T-helper 9 cell (primary cell): ENCODE measurements at places on chromosomes 6 and 20.

GRCh38 chr20:458776-459175 lies 3.6 kb downstream of the TBC1D20 start:
- no peak for DNase-seq

- no peak for DNase-seq
These were observed 84.0 kb downstream of the HFE start for GRCh38 chr6:26170951-26171841.

GRCh38 chr6:149924206-149924932 lies 1.4 kb upstream of the RAET1G start:
- no peak for DNase-seq

DNA sequence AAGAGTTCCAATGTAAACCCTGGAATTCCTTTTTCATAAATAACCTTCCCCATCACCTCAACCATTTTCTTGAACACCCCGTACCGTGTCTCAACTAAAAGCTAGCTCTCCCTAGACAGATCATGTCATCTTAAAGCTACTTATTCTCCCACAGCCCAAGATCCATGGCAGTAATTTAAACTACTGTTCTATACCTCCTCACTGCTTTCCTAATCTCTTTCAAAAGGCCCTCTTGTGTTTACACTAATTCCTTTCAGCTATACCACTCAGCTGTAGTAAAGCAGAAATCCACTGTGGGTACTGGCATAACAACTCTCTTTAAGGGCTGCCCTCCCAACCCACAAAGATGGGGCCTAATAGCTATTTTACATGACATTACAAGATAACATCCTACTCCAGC lies 67.5 kb downstream of the RNGTT start:
- DNase-seq: no peak

DNA sequence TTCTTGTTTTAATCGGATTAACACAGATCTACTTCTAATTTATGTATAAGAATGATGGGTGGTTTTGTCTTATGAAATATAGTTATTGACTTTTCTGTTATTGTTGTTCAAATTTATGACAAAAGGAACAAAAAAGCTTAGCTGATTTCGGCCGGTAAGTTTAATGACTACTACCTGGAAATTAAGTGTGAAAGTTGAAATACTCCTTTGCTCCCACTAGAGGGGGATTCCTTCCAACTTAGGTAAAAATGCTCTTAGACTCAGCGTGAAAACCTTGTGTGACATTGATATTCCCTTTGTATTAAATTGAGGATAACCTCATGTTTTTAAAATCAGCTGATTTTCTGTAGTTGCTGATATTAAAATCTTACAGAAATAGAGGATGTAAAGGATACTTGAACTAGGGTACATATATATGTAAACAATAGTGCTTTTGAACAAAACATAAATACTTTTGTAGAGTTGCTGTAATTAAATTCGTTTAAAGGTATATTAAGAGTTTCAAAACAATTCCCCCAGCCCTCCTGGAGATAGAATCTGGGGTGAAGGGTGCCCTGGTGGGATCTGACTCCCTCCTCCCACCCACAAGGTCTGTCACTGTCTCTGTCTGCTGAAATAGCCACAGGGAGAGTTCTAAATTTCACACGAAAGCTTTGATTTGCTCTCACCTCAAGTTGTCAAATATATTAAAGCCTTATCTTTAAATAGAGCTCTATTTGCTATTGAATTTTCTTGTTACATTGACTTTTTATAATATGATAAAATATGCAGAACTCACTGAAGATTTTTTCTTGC lies 257.5 kb downstream of the ARID1B start:
- no peak for DNase-seq

DNA sequence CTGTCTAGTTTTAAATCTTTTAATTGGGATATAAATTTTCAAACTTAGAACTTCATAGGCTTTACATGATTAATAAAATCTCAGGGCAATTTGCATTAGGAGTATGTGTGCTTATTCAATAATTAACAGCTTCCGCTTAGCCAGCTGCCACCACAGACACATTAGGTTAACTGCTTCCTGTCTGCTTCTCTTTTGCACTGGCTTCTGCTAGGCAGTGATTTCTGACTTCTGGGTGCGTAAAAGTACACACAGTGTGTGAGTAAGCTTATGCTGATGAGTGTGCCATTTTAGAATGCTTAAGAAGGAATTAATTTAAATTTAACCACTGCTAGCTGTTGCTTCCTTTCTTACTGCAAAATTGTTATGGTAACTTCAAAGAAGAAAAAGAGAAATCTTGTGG lies 73.9 kb downstream of the F13A1 start:
- DNase-seq: no peak

DNA sequence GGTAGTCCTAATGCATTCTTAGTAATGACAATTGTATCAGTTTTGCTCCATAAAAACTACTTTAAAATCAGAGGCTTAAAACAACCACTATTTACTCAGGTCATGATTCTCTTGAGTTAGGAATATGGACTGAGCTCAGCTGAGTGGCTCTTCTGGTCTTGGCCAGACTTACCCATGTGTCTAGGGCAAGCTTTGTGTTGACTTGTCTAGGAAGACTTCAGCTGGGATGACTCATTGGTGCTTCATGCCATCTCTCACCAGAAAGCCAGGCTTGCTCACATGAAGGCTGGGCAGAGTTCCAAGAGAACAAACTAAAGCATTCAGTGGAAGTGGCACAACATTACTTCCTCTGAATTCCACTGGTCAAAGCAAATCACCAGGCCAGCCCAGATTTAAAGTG lies 155.3 kb downstream of the DHX35 start:
- no peak for DNase-seq

- no peak for DNase-seq
These were observed 141.5 kb downstream of the GMDS start for GRCh38 chr6:2103765-2104523.

DNA sequence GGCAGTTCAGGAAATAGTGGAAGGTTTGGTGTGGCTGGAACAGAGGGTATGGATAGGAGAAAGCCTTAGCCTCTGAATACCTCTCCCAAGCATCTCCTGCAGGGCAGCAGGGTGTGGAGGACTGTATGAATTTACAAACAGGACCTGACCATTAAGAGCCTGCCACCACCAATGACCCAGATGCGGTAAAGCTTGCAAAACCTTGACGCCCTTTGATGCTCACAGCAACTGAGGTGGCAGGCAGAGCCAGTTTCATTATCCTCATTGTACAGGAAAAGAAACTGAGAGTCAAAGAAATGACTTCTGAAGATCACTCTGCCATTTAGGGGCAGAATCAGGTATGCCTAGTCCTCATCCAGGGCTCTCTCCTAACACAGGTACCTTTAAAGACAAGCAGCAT lies 2.4 kb downstream of the HM13 start:
- DNase-seq: no peak

GRCh38 chr20:41650231-41650948 lies 32.2 kb upstream of the CHD6 start:
- DNase-seq: no peak

DNA sequence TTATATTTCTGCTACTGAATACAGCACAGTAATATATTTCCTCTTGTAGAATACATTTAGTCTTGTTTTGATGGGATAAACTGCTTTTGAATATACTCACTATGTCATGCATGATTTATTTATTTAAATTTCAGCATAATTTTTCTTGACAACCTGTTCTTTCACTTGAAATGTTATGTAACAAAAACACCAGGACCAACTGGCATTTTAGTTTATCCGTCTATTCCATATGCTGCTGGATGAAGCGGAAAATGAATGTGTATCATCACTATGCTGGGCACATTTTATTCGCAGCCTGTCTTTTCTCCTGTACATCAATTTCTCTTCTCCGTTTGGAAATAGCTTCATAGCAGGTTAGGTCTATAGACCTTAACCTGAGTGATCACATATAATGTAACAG lies 206.8 kb upstream of the PLCB4 start:
- no peak for DNase-seq

DNA sequence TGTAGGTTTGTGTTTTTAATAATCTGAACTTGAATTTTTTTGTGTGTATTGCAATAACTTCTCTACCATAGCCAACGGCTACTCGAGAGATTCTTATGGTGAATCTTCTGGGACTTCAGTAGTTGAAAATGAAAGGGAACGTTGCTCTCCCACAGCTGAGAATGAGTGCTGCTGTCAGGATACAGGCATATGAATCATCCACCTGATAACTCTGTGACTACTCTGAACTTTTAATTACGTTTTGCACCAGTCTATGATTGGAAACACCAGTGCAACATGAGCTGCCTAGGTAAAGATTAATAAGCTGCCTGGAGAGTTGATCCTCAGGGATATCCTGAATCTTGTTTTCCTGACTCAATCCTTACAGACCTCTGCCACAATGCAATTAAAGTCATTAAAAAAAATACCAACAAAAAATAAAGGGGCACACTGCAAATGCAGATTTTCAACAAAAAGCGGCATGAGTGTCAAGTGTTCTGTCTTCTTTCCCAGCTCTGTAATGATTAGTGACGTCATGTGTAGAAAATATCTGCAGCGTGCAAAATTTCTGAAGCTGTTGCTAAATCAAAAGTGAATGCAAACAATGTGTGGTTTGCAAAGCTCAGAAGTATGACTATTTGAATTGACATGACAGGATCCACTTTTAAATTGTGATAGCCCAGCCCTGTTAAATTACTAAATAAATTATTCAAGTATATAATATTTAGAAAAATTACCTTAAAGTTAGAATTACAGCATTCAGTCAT lies 432.2 kb downstream of the HTR1B start:
- no peak for DNase-seq

DNA sequence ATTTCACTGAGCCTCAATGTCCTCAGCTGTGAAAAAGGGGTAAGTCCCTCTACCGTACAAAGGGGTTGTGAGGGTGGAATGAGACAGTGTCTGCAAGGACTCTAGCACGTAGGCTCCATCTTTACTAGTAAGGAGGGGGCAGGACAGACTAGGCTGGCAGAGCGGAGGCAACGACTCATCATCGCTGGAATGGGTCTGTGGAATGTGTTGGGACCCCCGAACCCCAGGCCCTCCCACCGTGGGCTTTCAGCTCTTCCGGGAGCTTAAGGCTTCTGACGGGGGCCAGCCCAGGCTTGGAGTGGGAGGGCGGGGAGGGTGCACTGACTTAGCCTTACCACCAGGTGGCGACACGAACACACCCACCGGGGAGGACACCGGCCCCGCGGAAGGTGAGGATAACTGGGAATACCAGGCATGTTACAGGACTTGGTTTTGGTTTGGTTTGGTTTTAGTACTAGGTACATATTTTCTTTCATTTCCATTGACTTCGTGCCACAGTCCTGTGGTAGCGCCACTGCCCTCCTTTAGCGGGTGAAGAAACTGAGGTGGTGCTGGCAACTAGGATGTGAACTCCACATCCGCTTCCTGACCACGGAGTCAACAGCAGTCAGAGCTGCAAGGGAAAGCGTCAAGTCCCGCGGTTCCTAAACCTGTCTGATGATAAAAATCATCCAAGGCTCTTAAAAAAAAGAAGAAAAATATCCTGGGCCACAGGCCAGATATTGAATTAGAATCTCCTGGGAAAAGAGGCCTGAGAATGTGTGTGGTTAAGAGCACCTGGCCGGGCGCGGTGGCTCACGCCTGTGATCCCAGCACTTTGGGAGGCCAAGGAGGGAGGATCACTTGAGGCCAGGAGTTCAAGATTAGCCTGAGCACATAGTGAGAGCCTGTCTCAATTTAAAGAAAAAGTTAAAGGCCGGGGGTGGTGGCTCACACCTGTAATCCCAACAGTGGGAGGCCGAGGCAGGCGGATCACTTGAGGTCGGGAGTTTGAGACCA lies 10.3 kb upstream of the TULP1 start:
- peak; percentile 76 for DNase-seq

- no peak for DNase-seq
These were observed 60.7 kb downstream of the SIM1 start for GRCh38 chr6:100404051-100404450.
